Endodermal cell (in vitro differentiated cells): ENCODE measurements at places on chromosomes 11 and 22.
A peak's percentile ranks its signal among the peaks of the same experiment; 100 is the strongest.

- no peaks in the 10 kb centered on the region for H3K36me3 ChIP-seq
- peaks cover 11% of the 10 kb centered on the region for H3K27me3 ChIP-seq
- no peak overlapping the region for H3K27ac ChIP-seq
- H3K4me3 ChIP-seq: peak overlapping the region; percentile 80
Measured at GRCh38 chr11:93542811-93543229, 371 bp downstream of the SMCO4 start.

DNA sequence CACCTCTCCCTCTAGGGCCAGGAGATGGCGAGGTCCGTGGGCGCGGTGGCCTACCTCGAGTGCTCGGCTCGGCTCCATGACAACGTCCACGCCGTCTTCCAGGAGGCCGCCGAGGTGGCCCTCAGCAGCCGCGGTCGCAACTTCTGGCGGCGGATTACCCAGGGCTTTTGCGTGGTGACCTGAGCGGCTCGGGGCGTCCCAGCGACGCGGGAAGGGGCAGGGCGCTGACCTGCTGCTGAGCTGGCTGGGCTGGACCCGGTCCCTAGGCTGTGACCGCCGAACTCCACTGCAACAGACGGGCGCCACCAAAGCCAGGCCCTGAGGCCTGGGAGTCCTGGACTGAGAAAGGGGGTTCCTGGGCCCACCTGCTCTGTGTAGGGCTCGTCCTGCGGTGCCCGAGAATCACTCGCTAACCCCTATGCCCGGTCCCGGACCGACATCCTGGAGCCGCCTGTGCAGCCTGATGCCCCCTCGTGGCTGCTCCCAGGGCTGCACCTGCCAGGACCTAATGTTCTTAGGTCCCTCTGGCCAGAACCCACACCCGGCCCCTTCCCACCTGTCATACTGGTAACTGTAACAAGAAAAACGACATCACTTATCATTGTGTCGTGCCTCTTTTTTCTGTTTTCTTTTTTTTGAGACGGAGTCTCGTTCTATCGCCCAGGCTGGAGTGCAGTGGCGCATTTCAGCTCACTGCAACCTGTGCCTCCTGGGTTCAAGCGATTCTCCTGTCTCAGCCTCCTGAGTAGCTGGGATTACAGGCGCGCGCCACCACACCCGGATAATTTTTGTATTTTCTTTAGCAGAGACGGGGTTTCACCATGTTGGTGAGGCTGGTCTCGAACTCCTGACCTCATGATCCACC, 15.0 kb downstream of the RHOD start:
- H3K4me1 ChIP-seq: no peaks in the 10 kb centered on the region
- DNase-seq: peak; percentile 97
- no peaks in the 10 kb centered on the region for H3K27me3 ChIP-seq
- H3K27ac ChIP-seq: no peak overlapping the region
- H3K4me3 ChIP-seq: no peak overlapping the region

DNA sequence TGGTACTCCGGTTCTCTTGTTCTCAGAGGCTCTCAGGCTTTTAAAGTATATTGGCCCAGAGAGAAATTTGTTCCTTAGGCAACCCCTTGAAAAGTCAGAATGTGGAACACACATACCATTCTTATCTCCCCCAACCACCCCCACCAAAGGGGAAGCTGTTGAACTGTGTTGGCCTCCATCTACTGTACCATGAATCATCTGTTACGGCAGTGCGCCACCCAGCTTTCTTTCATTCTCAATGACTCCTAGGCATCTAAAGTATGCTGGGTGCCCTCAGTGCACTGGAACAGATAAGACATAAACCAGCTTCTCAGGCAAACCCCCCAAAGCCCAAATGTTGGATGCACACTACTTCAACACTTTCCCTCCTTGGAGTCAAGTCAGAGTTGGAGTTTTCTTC, 696.2 kb upstream of the TENM4 start:
- no peak overlapping the region for H3K27ac ChIP-seq
- DNase-seq: no peak
- H3K4me1 ChIP-seq: no peaks in the 10 kb centered on the region
- H3K4me3 ChIP-seq: no peak overlapping the region
- H3K36me3 ChIP-seq: no peaks in the 10 kb centered on the region

GRCh38 chr11:103749158-103749557, 287.3 kb upstream of the DDI1 start:
- H3K27ac ChIP-seq: no peak overlapping the region
- DNase-seq: no peak
- H3K36me3 ChIP-seq: no peaks in the 10 kb centered on the region
- peaks cover 50% of the 10 kb centered on the region for H3K27me3 ChIP-seq
- no peak overlapping the region for H3K4me3 ChIP-seq
- no peaks in the 10 kb centered on the region for H3K4me1 ChIP-seq

GRCh38 chr22:32164075-32164860, 5.2 kb upstream of the C22orf42 start:
- H3K4me3 ChIP-seq: no peak overlapping the region
- DNase-seq: no peak
- no peaks in the 10 kb centered on the region for H3K36me3 ChIP-seq
- no peak overlapping the region for H3K27ac ChIP-seq

DNA sequence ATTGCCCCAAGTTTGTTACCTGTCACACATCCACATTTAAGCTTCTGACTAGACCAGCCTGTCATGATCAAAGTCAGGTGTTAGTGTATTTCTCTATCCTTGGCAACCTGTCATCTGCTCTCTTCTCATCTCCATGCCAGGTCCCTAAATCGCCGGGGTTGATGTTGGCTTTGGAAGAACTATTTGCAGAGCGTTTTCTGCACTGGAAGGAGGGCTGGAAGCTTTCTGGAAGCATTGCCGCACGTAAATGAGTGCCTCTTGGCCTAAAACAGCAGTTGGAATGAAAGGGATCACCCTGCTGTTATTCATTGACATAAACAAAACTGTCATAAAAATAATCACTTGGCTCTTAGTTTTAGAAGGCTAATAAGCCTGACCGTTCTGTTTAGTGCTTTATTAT, 1.4 kb downstream of the TTC12 start:
- H3K36me3 ChIP-seq: peaks cover 13% of the 10 kb centered on the region
- no peak overlapping the region for H3K27ac ChIP-seq
- DNase-seq: no peak

DNA sequence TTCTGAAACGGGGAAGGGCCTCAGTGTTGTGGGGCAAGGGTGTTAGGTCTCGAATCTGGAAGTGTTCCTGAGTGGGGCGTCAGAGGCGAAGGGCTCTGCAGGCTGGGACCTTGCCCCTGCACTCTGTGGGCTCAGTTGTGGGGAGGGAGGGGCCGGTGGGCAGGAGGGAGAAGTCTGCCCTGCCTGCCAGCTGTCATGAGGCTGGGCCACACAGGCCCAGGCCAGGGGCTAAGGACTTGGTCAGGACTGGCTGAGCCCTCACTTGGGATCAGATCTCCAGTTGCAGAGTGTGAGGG, at the start of gene CRACR2B:
Gene CRACR2B, plus strand, starts transcription at position 23 of the 296 bp plus-strand sequence. CDS start 689 bp downstream, outside the sequence.
- no peak for DNase-seq
- peaks cover 18% of the 10 kb centered on the region for H3K4me1 ChIP-seq
- peak within 1 kb of the TSS; percentile 49 for H3K27ac ChIP-seq
- peaks cover 66% of the 10 kb centered on the region for H3K27me3 ChIP-seq
- peak within 1 kb of the TSS; percentile 68 for H3K4me3 ChIP-seq

- no peaks in the 10 kb centered on the region for H3K27me3 ChIP-seq
- no peak overlapping the region for H3K27ac ChIP-seq
- H3K36me3 ChIP-seq: no peaks in the 10 kb centered on the region
Measured at GRCh38 chr11:92441443-92441726, 216.8 kb downstream of the FAT3 start.

DNA sequence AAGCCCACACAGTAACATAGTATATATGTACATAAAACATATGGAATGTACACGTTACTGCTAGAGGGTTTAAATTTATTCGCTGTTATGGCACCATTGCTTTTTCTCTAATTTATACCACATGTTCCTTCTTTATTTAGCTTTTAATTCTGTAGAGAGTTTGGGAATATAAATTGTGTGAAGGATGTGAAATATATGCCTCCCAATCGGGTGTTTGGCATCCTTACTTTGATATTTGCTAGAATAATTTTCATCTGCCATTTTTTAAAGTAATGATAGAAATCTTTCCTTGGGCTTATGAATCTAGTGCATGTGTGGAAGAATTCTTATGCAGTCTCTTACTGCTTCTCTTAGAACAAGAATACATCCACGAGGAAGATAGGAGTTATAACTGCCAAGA, 509.8 kb upstream of the RAG2 start:
- no peak for DNase-seq
- no peaks in the 10 kb centered on the region for H3K4me1 ChIP-seq
- no peak overlapping the region for H3K4me3 ChIP-seq
- no peaks in the 10 kb centered on the region for H3K36me3 ChIP-seq

- DNase-seq: no peak
- no peaks in the 10 kb centered on the region for H3K4me1 ChIP-seq
- H3K4me3 ChIP-seq: no peak overlapping the region
- no peaks in the 10 kb centered on the region for H3K27me3 ChIP-seq
Measured at GRCh38 chr22:25722626-25723025, 19.4 kb upstream of the MYO18B start.

GRCh38 chr11:116826751-116827431, 2.8 kb upstream of the APOC3 start:
- DNase-seq: no peak
- H3K36me3 ChIP-seq: no peaks in the 10 kb centered on the region
- H3K4me1 ChIP-seq: peaks cover 23% of the 10 kb centered on the region
- no peak overlapping the region for H3K4me3 ChIP-seq
- H3K27me3 ChIP-seq: no peaks in the 10 kb centered on the region

- no peak overlapping the region for H3K4me3 ChIP-seq
- peaks cover 24% of the 10 kb centered on the region for H3K36me3 ChIP-seq
- peaks cover 21% of the 10 kb centered on the region for H3K4me1 ChIP-seq
- H3K27me3 ChIP-seq: no peaks in the 10 kb centered on the region
Measured at GRCh38 chr11:200224-201003, 6.8 kb downstream of the BET1L start.

DNA sequence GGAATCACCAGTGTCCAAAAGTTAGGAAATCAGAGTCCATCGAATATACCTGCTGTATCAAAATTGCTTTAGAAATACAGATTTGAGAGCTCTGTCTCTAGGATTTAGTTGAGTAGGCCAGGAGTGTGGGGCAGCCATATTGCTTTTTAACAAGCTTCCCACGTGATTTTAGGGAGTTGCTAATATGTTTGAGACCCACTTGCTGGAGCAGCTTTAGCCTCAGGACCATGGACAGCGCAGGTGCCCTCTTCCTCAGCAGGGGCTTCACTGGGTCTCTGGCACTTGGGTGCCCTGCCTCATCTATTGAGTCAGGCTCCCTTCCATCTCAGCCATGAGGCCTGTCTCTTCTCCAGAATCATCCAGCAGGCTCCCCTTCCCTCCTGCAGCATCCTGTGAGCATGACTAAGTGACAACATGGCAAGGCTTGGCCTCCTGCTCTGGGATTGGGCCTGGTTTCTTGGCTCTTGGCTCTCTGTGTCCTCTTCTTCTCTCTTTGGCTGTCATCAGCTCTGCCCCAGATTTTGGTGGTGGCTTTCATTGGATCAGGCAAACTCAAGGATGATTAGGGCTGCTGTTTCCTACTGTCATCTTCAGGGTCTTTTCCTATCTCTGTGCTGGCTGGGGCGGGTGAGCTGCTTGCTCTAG, 70.0 kb downstream of the SGSM1 start:
- H3K36me3 ChIP-seq: no peaks in the 10 kb centered on the region
- DNase-seq: peak; percentile 92
- no peaks in the 10 kb centered on the region for H3K4me1 ChIP-seq
- H3K27me3 ChIP-seq: no peaks in the 10 kb centered on the region
- no peak overlapping the region for H3K27ac ChIP-seq
- no peak overlapping the region for H3K4me3 ChIP-seq

DNA sequence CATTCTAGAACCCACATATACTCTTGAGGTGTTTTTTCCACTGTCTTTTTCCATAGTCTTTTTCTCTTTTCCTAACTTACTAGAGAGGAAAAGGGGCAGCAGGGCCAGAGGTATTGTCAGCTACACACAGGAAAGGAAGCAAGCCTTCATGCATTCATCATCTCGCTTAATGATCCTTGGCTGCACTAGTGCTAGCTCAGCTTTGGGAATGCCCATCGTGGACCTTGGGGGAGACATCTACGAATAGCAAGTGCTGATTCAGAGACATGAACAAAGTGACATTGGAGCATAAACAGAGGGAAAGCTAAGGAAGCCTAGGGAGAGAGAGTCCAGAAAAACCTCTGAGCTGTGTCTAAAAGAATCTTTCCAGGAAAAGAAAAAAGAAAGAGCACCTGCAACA, 466.3 kb upstream of the ARHGAP42 start:
- H3K27ac ChIP-seq: no peak overlapping the region
- no peak for DNase-seq
- no peaks in the 10 kb centered on the region for H3K27me3 ChIP-seq
- H3K4me3 ChIP-seq: no peak overlapping the region
- H3K4me1 ChIP-seq: no peaks in the 10 kb centered on the region

- H3K27ac ChIP-seq: no peak overlapping the region
- H3K27me3 ChIP-seq: no peaks in the 10 kb centered on the region
- H3K4me3 ChIP-seq: no peak overlapping the region
- H3K36me3 ChIP-seq: peaks cover 25% of the 10 kb centered on the region
- H3K4me1 ChIP-seq: peaks cover 2% of the 10 kb centered on the region
- no peak for DNase-seq
Measured at GRCh38 chr22:31757265-31757664, 3.4 kb downstream of the DEPDC5 start.

- no peak overlapping the region for H3K4me3 ChIP-seq
- no peaks in the 10 kb centered on the region for H3K27me3 ChIP-seq
- no peak for DNase-seq
- no peaks in the 10 kb centered on the region for H3K4me1 ChIP-seq
- H3K36me3 ChIP-seq: no peaks in the 10 kb centered on the region
Measured at GRCh38 chr11:74490941-74491340, 2.6 kb downstream of the LIPT2 start.

DNA sequence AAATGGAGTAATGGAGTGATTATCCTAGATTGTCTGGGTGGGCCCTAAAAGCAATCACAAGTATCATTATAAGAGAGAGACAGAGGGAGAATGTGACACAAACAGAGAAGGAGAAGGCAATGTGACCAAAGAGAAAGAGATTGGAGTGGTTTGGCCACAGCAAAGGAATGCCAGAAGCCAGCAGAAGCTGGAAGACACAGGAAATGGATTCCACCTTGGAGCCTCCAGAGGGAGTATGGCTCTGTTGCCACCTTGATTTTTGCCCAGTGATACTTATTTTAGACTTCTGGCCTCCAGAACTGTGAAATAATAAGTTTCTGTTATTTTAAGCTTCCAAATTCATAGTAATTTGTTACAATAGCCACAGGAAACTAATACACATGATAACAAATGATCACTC, 36.8 kb upstream of the OR5P2 start:
- H3K27me3 ChIP-seq: no peaks in the 10 kb centered on the region
- H3K4me3 ChIP-seq: no peak overlapping the region
- no peak overlapping the region for H3K27ac ChIP-seq
- H3K36me3 ChIP-seq: peaks cover 11% of the 10 kb centered on the region
- H3K4me1 ChIP-seq: no peaks in the 10 kb centered on the region

DNA sequence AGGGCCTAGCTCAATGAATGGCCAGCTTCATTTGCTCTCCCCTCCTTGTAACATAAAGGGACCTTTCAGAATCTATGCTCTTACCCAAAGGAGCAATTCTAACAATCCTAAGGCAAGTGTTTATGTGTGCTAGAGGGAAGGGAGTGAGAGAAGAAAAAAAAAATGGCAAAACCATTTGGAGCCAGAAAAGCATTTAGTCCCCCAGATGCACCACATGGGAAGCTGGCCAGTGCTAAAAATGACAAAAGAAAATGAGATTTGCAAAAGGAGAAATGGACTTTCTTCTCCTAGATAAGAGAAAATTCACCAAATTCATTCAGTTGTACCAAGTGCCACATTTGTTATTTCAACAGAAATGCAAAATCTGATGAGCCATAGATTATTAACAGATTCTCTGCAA, 52.8 kb downstream of the SERGEF start:
- H3K4me3 ChIP-seq: no peak overlapping the region
- H3K27ac ChIP-seq: no peak overlapping the region
- H3K4me1 ChIP-seq: no peaks in the 10 kb centered on the region
- no peaks in the 10 kb centered on the region for H3K27me3 ChIP-seq

- no peak overlapping the region for H3K4me3 ChIP-seq
- no peak overlapping the region for H3K27ac ChIP-seq
- no peaks in the 10 kb centered on the region for H3K36me3 ChIP-seq
- H3K4me1 ChIP-seq: peaks cover 30% of the 10 kb centered on the region
- no peak for DNase-seq
Measured at GRCh38 chr11:15841931-15842740, 514.2 kb downstream of the SOX6 start.
